Right ventricle myocardium inferior (tissue), 1 donor: ENCODE measurements at places on chromosomes 5 and 9.

- DNase-seq = peak; percentile 76
These were observed 1.7 kb downstream of the TRIO start for GRCh38 chr5:14144586-14145434.

- DNase-seq = no peak
These were observed 13.1 kb downstream of the DAP start for GRCh38 chr5:10747678-10748622.

DNA sequence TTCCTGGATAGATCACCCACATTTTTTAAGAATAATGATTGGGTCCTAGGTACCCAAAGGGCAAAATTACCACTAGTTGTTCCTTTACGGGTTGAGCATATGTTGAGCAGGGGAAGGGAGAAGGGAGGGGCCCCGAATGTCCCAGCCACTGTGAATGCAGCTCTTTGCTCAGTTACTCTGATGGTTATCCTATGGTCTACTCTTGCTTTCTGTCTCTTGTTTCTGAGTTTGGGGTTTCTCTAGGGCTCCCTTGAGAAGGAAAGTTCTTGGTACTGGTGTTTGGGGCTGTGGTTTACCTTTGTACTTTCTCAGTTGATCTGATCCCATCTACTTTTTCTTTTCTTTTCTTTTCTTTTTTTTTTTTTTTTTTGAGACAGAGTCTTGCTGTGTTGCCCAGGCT lies 55.6 kb downstream of the ALG2 start:
- no peak for DNase-seq

DNA sequence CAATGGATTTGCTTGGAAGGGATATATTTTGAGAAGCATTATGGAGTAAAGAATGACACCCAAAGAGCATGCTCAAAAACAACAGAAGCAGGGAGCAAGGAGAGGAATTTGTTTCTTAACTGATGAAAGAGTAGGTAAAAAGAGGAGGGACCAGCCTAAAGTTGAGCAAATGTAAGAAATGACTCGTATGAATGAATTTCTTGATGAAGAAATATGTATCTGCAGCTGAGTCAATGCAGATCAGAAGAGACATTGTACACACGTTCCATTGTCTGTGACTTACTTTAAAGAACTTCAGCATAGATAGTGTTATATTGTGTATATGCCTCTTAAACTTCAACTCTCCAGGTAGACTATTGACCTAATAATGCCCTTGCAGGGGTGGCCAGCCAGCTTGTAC lies 112.7 kb upstream of the NREP start:
- no peak for DNase-seq
